ENCODE measurements at places on chromosomes 3 and 15.

GRCh38 chr3:184351511-184352148, 9.8 kb downstream of the CLCN2 start:
- no peak overlapping the region for H3K27ac ChIP-seq
- no peaks in the 10 kb centered on the region for H3K4me1 ChIP-seq
- DNase-seq: no peak
- no peaks in the 10 kb centered on the region for H3K36me3 ChIP-seq
- H3K4me3 ChIP-seq: no peak overlapping the region

GRCh38 chr3:41521010-41521655, 321.8 kb downstream of the CTNNB1 start:
- no peak overlapping the region for H3K4me3 ChIP-seq
- no peaks in the 10 kb centered on the region for H3K36me3 ChIP-seq
- H3K27ac ChIP-seq: no peak overlapping the region
- no peaks in the 10 kb centered on the region for H3K4me1 ChIP-seq
- no peaks in the 10 kb centered on the region for H3K27me3 ChIP-seq
- no peak for DNase-seq

DNA sequence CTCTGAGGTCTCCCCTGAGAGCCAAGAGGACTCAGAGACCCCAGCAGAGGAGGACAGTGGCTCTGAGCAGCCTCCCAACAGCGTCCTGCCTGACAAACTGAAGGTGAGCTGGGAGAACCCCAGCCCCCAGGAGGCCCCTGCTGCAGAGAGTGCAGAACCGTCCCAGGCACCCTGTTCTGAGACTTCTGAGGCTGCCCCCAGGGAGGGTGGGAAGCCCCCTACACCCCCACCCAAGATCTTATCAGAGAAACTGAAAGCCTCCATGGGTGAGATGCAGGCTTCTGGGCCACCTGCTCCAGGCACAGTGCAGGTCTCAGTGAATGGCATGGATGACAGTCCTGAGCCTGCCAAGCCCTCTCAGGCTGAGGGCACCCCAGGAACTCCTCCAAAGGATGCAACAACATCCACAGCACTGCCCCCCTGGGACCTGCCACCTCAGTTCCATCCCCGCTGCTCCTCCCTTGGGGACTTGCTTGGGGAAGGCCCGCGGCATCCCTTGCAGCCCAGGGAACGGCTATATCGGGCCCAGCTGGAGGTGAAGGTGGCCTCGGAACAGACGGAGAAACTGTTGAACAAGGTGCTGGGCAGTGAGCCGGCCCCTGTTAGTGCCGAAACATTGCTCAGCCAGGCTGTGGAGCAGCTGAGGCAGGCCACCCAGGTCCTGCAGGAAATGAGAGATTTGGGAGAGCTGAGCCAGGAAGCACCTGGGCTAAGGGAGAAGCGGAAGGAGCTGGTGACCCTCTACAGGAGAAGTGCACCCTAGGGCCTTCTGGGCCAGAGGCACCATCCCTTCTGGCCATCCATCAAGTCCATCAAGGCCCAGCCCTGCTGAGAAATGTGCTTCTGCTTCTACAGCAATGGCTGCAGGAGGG, 23.6 kb downstream of the PLEKHO2 start:
- no peak overlapping the region for H3K27ac ChIP-seq
- no peak overlapping the region for H3K4me3 ChIP-seq
- peaks cover 4% of the 10 kb centered on the region for H3K36me3 ChIP-seq

DNA sequence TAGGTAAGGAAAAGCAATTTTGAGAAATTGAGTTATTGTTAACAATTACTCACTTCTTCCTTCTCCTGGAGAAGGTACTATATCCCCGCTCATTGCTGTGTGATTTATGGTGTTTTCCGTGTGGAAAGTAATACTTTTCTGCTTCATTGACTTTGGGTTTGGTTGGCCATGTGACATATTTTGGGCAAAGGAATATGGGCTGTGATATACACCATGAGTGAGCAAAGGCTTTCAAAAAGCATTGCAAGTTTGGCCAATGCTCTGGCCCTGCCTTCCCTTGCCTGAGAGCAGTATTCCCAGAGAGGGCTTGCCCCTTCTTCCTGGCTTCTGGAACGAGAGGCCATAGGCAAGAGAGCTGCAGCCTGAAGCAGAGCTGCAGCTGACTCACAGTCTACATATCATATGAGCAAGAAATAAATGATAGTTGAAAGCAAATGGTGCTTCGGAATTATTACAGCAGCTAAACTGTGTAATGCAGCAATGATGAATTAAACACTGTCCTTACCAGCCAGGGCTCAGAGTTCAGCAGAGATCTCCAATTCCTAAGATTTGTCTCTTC, 216.8 kb upstream of the CD96 start:
- H3K4me1 ChIP-seq: peaks cover 36% of the 10 kb centered on the region
- H3K27ac ChIP-seq: peak overlapping the region; percentile 78
- H3K36me3 ChIP-seq: no peaks in the 10 kb centered on the region
- DNase-seq: no peak
- no peaks in the 10 kb centered on the region for H3K27me3 ChIP-seq

DNA sequence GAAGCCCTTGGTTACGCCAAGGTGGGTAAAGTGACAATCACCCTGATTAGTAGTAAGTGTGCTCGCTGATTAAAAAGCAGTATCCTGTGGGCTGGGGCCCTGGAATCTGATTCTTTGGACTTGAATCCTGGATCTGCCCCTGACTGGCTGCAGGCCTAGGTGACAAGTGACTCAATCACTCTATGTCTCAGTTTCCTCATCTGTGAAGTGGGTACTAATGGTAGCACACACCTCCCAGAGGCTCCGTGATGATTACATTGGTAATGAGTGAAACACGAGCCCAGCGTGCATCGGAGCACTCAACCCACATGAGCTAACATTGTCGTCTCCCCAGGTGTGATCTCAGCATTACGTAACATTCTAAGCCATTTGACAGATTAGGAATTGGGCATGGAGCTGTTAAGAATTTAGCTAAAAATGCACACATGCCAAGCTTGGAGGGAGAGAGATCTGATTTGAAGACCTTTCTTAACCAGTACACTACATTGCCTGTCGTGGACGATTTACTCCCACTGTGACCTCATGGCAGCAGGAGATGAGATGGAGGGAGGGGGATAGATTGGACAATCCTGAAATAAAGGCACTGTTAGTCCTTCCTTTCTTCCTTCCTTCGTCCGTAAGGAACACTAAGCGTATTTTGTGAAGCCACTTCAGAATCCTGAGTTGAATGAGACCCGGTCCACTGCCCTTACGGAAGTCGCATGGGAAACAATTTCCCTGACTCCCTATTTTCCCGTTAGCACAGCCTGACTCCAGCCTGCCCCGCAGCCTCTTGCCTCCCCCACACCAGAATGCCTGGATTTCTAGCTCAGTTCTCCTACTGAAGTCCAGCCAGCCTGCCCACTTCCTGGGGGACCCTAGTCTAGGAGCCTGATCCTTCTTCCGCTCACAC, 32.1 kb downstream of the MGLL start:
- H3K27me3 ChIP-seq: no peaks in the 10 kb centered on the region
- H3K27ac ChIP-seq: no peak overlapping the region
- H3K4me3 ChIP-seq: no peak overlapping the region
- no peaks in the 10 kb centered on the region for H3K36me3 ChIP-seq
- no peak for DNase-seq

DNA sequence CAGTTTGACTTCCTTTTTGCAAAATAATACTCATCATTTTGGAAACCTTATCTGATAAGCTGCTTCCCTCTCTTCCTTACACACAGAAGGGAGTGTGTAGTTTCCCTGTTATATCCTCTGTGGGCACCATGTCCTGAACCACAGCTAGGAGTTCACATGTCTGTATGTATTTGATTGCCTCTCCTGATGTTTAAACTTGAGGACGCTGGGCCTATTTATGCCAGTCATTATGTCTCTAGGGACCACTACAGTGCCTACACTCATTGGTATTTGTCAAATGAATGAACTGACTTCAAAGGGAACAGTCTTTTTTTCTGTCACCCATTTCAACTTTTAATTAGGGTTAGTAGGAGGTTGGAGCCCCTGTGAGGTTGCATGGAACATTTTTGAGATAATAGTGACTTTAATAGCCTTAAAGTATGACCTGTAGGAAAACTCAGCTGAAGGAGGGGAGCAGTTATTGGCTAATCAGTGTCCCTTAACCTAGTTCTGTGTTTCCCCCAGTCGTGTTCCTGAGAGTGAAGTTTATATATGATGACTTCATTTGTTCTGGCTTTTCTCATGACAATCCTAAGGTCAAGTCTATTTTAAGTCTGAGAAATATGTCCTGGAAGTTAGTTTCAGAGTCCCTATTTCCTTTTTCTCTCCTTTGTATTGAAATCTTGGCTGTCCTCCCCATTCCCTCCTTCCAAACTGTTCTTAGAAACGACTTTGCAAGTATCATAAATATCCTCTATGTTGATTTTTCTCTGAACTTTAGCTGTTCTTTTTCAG, 28.9 kb downstream of the PDE8A start:
- DNase-seq: no peak
- H3K27me3 ChIP-seq: no peaks in the 10 kb centered on the region
- no peaks in the 10 kb centered on the region for H3K36me3 ChIP-seq
- H3K4me3 ChIP-seq: no peak overlapping the region
- peaks cover 34% of the 10 kb centered on the region for H3K4me1 ChIP-seq

DNA sequence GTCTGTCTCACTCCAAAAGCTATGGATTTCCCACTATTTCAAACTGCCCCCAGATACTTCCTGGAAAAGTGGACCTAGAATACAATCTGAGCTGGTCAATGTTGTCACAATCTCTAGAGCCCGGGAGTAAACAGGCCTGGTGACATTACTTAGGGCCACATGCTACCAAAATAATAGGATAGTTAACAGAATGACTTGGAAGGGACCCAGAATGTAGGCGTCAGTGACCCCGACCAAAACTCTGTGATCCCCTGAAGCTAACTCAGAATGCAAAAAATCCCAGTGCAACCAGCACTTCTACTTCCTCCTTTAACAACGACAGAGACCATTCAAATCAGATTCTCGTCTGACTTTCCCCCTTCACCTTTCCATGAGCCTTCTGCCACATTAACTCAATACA, 51.5 kb upstream of the CDV3 start:
- no peaks in the 10 kb centered on the region for H3K27me3 ChIP-seq
- H3K36me3 ChIP-seq: no peaks in the 10 kb centered on the region
- H3K4me1 ChIP-seq: no peaks in the 10 kb centered on the region
- H3K27ac ChIP-seq: no peak overlapping the region
- no peak overlapping the region for H3K4me3 ChIP-seq

- no peak overlapping the region for H3K4me3 ChIP-seq
- H3K27ac ChIP-seq: no peak overlapping the region
- H3K36me3 ChIP-seq: peaks cover 7% of the 10 kb centered on the region
- no peak for DNase-seq
- peaks cover 32% of the 10 kb centered on the region for H3K27me3 ChIP-seq
- H3K4me1 ChIP-seq: no peaks in the 10 kb centered on the region
Observed at GRCh38 chr3:196985298-196985697, 16.7 kb upstream of the PIGZ start.

DNA sequence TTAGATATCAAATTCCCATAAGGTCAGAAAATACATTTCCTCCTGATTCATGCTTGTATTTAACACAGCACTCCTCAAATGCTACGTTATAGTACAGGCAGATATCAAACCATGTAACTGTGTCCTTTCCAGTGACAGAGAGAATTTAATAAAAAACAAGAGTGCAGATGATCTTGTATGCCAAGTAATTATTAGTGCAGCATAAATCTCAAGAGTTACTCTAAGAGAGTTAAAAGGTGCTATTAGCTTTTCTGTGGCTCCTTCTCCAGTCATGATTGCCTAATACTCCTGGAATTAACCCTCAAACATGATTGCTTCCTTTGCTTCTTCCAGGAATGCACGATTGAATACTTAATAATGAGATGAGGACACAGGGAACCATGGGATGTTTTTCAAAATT, 413.0 kb upstream of the DPH6 start:
- H3K4me3 ChIP-seq: no peak overlapping the region
- DNase-seq: no peak
- no peaks in the 10 kb centered on the region for H3K36me3 ChIP-seq
- H3K27ac ChIP-seq: no peak overlapping the region

- no peak overlapping the region for H3K4me3 ChIP-seq
- H3K36me3 ChIP-seq: no peaks in the 10 kb centered on the region
- H3K27ac ChIP-seq: no peak overlapping the region
Observed at GRCh38 chr3:72338942-72339669, 509.1 kb downstream of the SHQ1 start.

DNA sequence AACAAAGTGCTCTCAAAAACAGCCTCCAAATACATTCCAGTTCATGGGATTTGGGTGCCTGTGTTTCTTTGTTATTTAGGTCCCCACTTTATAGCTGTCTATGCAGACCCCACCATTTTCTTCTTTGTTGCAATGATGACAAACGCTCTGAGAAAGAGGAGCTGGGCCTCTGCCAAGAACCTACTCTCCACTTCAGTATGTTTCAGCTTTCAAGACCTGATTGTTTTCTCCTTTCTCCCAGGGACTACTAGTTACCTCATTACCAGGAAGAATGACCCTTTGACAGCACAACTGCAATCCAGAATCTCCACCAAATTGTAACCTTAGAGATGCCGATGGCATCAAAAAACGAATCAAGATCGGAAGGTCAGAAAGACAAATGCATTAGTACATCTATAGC, 236.8 kb downstream of the MEIS2 start:
- DNase-seq: no peak
- no peak overlapping the region for H3K27ac ChIP-seq
- no peaks in the 10 kb centered on the region for H3K36me3 ChIP-seq

GRCh38 chr3:112397556-112397955, 64.6 kb downstream of the CD200 start:
- no peak overlapping the region for H3K27ac ChIP-seq
- H3K4me3 ChIP-seq: no peak overlapping the region
- H3K4me1 ChIP-seq: no peaks in the 10 kb centered on the region
- H3K36me3 ChIP-seq: no peaks in the 10 kb centered on the region
- H3K27me3 ChIP-seq: no peaks in the 10 kb centered on the region
- DNase-seq: no peak

DNA sequence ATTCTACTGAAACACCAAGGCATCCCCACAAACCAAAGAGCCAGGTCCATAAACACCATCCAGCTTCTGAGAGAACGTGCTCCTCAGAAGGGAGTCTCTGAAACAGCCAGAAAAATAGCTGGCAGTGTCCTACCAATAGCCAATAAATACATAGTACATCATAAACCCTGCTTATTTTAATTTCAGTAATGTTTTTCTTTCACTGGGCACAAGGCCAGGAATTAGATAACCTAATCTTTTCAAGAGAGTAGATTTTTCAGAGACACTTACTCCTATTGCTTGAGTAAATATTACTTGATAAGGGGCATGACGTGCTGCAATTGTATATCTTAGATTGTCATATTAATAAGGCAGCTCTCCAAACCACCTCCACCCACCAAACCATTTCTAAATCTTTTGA, 22.7 kb downstream of the GADL1 start:
- no peak for DNase-seq
- no peaks in the 10 kb centered on the region for H3K4me1 ChIP-seq
- no peak overlapping the region for H3K4me3 ChIP-seq
- H3K27ac ChIP-seq: no peak overlapping the region
- no peaks in the 10 kb centered on the region for H3K36me3 ChIP-seq

GRCh38 chr15:88400084-88400483, 67.1 kb downstream of the MRPL46 start:
- H3K4me3 ChIP-seq: no peak overlapping the region
- peaks cover 17% of the 10 kb centered on the region for H3K27me3 ChIP-seq
- H3K36me3 ChIP-seq: no peaks in the 10 kb centered on the region
- H3K4me1 ChIP-seq: no peaks in the 10 kb centered on the region
- no peak overlapping the region for H3K27ac ChIP-seq
- DNase-seq: no peak

- no peak for DNase-seq
- H3K36me3 ChIP-seq: peaks cover 6% of the 10 kb centered on the region
- no peaks in the 10 kb centered on the region for H3K4me1 ChIP-seq
- H3K4me3 ChIP-seq: no peak overlapping the region
- H3K27ac ChIP-seq: no peak overlapping the region
- no peaks in the 10 kb centered on the region for H3K27me3 ChIP-seq
Observed at GRCh38 chr3:12507591-12508281, 23.5 kb downstream of the TSEN2 start.

Data from natural killer cell treated with Interleukin-12 subunit alpha and Interleukin-12 subunit beta and Interleukin-15 and Interleukin-18, amount 100 ng/mL, for 72 hours (primary cell).